ENCODE measurements at places on chromosomes 11 and 22.

DNA sequence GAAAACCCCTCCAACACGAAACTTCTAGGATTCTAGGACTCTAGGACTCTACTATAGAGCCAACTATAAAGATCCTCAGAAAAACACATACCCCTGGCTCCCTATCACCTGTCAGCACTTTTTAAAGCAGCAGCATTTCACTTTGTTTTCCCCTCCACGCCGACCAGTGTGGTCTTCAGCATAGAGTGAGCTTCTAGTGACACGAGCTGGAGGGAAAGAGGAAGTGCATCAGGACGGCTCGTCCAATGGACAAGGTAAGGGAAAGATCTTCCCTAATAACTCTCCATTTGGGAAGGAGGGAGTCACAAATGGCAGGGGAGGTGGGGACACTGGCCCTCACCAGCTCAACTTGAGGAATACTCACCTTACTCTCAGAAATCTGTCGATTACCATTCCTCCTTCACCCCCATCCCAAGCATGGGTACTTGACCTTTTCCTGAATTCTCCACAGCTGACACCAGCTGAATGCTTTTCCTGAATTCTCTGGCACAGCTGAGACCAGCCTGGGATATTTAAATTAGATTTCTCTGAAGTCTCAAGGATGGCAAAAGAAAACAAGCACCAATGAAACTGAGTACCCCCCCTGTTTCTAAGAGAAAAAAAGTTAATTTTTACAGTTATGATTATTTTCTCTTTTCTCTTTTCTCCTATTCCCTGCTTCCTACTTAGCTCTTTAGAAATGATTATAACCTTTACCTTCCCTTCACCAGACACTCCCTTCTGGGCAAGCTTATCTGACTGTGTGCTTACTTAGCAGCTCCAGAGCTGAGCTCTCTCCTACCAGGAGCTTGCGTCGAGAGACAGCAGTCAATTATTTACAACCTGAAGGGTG is 33.3 kb upstream of the NNMT start:
- DNase-seq = no peak

- DNase-seq = peak; percentile 74
These were observed 8.5 kb downstream of the DCHS1 start for GRCh38 chr11:6646918-6647679.

DNA sequence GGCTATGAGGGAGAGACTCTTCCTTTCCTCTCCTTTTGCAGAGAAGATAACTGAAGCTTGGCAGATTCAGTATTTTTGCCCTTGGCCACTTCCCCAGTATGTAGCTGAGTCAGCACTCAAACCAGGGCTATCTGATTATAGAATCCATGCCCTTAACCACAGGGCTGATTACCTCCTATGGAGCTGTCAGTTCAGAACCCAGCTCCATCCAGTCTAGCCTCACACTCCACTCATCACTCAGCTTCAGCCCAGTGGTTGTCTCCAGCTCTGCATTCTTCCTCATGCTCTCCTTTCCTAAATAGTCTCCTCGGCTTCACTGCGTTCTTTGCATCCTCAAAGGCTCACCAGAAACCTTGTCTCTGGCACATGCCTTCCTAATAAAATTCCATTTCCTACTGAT is 151.6 kb upstream of the BLID start:
- no peak for DNase-seq

- no peak for DNase-seq
These were observed 974 bp downstream of the PPIL2 start for GRCh38 chr22:21666786-21667185.

Measured in femur (tissue), 1 donor.